IMR-90 (cell line): ENCODE measurements at places on chromosomes 2 and 18. TPM values are rescaled to one million over a fixed set of nuclear protein-coding genes. Genes with fewer than 3 reads are reported as not detected.

DNA sequence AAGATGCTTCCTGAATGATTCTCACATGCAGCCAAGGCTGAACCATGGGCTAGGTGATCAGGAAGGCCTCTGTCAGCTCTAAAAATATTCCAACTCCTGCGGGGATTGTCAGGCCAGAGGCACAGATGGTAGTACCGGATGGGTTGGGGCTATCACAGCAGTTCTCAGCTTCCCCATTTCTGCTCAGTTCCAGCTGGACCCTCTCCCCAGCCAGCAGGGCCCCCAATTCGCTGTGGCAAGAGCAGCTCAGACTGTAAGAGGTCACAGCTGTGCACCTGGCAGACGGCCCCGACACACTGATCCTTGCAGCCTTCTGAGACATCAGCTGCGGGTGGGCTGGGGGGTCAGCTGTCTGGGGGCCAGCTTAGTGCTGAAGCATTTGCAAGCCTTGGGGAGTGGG lies 43.6 kb upstream of the TCF7L1 start:
- H3K4me1 ChIP-seq: no peaks in the 10 kb centered on the region
- no peak for DNase-seq
- no peak overlapping the region for H3K4me3 ChIP-seq
- H3K36me3 ChIP-seq: no peaks in the 10 kb centered on the region
- H3K27ac ChIP-seq: no peak overlapping the region

GRCh38 chr2:166297951-166298350 lies 77.8 kb downstream of the SCN9A start:
- H3K36me3 ChIP-seq: peaks cover 2% of the 10 kb centered on the region; the same call in 1 of the 2 replicates
- H3K4me3 ChIP-seq: no peak overlapping the region
- H3K27ac ChIP-seq: no peak overlapping the region
- DNase-seq: no peak

GRCh38 chr2:55013936-55014335 lies 36.3 kb downstream of the RTN4 start:
- H3K4me3 ChIP-seq: no peak overlapping the region
- H3K4me1 ChIP-seq: peaks cover 30% of the 10 kb centered on the region
- no peaks in the 10 kb centered on the region for H3K36me3 ChIP-seq

GRCh38 chr2:138475277-138475776 lies 26.2 kb upstream of the SPOPL start:
- H3K27me3 ChIP-seq: no peaks in the 10 kb centered on the region
- DNase-seq: no peak
- no peak overlapping the region for H3K4me3 ChIP-seq
- no peak overlapping the region for H3K27ac ChIP-seq

Gene LRP1B
- under 0.01 TPM in 2 replicates for total RNA-seq

Gene NEB
- under 0.01 TPM in 2 replicates for total RNA-seq
